ENCODE measurements at places on chromosomes 2 and 18. TPM values are rescaled to one million over a fixed set of nuclear protein-coding genes. Genes with fewer than 3 reads are reported as not detected.

CYS1 gene
- polyA plus RNA-seq, result 105 TPM

DNA sequence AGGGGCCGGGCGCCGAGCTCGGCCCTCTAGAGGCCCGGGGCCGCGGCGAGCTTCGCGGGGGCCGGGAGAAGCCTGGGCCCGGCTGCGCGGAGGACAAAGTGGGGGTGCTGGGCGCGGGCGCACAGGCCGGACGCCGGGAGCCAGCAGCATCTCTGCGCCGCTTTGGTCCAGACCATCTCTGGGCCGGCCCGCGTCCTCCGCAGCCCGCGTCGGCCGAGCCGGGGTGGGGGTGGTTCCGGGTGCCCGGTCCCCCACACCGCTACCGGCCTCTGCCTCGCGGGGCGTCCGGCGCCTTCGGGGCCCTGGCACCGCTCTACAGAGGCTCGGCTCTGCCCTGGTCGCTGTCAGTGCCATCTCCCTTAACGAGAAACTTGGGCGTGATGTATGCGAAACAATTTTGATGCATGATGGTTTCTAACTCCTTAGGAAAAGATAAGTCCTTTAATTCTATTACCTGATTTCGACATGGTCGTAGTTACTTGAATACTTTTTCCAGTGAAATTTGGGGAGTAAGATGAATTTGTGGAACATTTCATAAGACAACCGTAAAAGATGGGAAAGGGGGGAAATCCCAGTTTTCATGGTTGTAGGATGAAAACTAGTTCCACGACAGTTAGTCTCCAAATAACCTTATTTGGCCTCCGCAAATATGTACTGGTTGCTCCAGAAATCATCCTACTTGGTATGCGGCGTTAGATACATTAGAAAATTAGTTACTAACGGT, 562 bp downstream of the TWSG1 start:
- DNase-seq, result peak; percentile 11

DNA sequence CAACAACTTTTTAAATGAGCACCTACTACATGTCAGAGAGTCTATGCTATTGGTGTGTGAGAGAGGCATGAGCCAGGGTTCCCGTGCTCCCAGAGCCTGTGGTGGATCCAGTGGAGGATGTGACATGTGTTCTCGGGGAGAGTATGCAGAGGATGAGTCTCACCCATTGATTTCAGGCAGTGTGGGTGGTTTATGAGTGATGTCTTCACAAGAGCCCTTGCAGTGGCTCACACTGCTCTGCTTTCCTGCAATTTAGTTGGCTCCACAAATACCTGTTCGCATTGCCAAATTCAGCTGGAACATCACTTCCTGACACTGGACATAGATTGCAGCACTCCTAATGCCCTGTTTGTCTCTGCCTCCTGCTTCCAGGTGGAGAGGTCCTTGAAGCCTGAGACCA, 243.6 kb upstream of the CXCR4 start:
- DNase-seq, result no peak

- no peak for DNase-seq
These were observed 11.7 kb downstream of the TBC1D8 start for GRCh38 chr2:101139495-101139894.

GRCh38 chr2:2320486-2321199, 10.4 kb downstream of the MYT1L start:
- no peak for DNase-seq

Measured in left renal cortex interstitium (tissue), 4 donors.